ENCODE measurements at places on chromosomes 7 and 10. TPM values are rescaled to one million over a fixed set of nuclear protein-coding genes. Genes with fewer than 3 reads are reported as not detected.

- DNase-seq = no peak
These were observed 10.9 kb upstream of the PTN start for GRCh38 chr7:137354396-137354795.

- DNase-seq = no peak
These were observed 71.7 kb upstream of the TMEM106B start for GRCh38 chr7:12139416-12139815.

The RHOBTB1 gene
- 0.04 TPM for total RNA-seq

- DNase-seq = no peak
These were observed 74.8 kb upstream of the PALS2 start for GRCh38 chr7:24498439-24498838.

GRCh38 chr7:99645590-99645989 lies 28.8 kb downstream of the ZSCAN25 start:
- no peak for DNase-seq

DNA sequence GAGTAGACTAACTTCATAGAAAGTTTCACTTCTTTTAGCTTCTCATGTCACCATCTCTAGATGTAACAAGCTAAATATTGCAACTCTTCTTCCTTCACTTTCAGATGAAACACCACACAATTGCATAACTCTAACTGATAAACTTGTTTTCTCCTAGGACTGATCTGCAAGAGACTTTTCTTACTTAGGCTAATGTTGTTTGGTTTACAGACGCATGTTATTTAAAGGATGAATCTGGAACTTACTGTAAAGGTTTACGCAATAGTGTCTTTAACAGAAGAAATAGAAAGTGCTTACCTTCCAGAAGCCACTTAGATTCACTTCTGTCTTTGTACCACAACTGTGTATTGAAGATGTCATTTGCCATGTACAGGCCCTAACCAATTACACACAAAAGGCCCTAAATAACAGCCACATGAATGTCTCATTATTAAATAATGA lies 22.1 kb upstream of the ZC3HAV1 start:
- no peak for DNase-seq

The TAS2R3 gene
- 0.98 TPM for total RNA-seq

The CLEC2L gene
- not detected for total RNA-seq

The PPIF gene
- total RNA-seq = 173 TPM

The CCNY gene
- total RNA-seq = 58.4 TPM

GRCh38 chr10:68084469-68084868 lies 9.4 kb upstream of the HERC4 start:
- no peak for DNase-seq

The PLCE1 gene
- total RNA-seq = not detected

Data from CD8-positive, alpha-beta memory T cell (primary cell).